ENCODE measurements at places on chromosomes 12 and 14.

- peak; percentile 64 for DNase-seq
- H3K4me1 ChIP-seq, result peaks cover 7% of the 10 kb centered on the region
- no peak overlapping the region for H3K4me3 ChIP-seq
- H3K27ac ChIP-seq, result no peak overlapping the region
- H3K27me3 ChIP-seq, result no peaks in the 10 kb centered on the region
Observed at GRCh38 chr14:53509276-53510244, 356.4 kb upstream of the DDHD1 start.

- no peak overlapping the region for H3K4me3 ChIP-seq
- H3K4me1 ChIP-seq, result no peaks in the 10 kb centered on the region
- no peak overlapping the region for H3K27ac ChIP-seq
- no peaks in the 10 kb centered on the region for H3K36me3 ChIP-seq
Observed at GRCh38 chr14:87483271-87484260, 509.4 kb downstream of the GALC start.

- no peaks in the 10 kb centered on the region for H3K4me1 ChIP-seq
- no peak overlapping the region for H3K27ac ChIP-seq
- no peak for DNase-seq
- no peaks in the 10 kb centered on the region for H3K27me3 ChIP-seq
- no peak overlapping the region for H3K4me3 ChIP-seq
Observed at GRCh38 chr12:106042037-106042436, 96.7 kb downstream of the NUAK1 start.

DNA sequence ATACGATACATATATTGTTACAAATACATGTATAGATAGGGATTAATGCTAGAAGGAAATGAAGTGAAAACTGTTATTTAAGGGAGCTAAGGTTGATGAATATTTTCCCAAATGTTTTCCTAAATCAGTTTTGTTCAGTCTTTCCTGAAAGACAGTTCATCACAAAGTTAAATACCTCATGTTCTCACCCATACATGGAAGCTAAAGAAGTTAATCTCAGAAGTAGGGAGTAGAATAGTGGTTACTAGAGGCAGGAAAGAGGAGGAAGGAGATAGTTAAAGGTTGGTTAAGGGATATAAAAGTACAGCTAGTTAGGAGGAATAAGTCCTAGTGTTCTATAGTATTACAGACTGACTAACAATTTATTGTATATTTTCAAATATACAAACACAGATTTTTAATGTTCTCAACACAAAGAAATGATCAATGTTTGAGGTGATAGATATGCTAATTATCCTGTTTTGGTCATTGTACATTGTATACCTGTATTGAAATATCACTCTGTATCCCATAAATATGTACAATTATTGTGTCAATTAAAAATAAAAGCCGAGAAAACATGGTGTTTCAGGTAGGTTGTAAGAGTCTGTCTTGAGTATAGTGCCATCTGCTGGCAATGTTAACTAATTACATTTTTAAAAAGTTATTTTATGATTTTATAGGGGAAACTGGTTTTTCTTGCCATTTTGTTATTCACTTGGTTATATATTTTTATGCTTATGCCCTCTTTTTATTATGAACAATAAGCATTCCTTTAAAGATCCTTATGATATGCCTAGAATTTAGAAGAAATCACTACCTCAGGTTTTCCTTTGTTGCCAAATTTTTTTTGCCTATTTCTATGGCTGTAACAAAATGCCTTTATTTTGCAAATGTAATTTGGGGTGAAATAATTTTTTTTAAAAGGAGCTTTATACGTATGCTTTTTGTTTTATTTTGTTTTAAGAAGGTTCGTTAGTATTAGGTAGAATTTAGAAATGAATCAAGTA lies 26.9 kb downstream of the ZDHHC17 start:
- no peaks in the 10 kb centered on the region for H3K27me3 ChIP-seq
- no peak overlapping the region for H3K27ac ChIP-seq
- peaks cover 4% of the 10 kb centered on the region for H3K4me1 ChIP-seq

DNA sequence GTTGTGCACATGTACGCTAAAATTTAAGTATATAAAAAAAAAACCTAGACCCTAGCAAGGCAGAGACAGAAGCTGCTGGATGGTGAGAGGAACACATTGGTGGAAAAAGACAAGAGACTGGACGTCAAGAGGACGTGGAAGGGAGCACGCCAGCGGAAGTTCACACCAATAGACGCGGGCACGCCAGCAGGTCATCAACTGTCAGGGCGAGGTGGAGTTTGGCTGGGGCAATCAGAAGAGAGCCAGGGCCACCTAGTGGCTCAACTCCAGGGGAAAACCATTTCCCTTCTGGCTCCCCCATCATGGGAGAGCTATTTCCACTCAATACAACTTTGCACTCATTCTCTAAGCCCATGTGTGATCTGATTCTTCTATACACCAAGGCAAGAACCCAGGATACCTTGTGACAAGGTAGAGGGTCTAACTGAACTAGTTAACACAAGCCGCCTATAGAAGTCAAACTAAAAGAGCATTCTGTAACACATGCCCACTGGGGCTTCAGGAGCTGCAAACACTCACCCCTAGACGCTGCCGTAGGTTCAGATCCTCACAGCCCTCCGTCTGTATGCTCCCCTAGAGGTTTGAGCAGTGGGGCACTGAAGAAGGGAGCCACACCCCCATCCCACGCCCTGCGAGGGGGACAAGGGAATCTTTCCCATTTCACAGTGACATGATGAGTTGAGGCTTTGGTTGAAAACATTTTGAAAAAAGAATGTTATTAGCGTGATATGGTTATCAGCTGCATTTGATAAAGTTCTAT lies 702.7 kb downstream of the TMTC2 start:
- no peak overlapping the region for H3K4me3 ChIP-seq
- no peaks in the 10 kb centered on the region for H3K27me3 ChIP-seq
- no peaks in the 10 kb centered on the region for H3K4me1 ChIP-seq
- no peak overlapping the region for H3K27ac ChIP-seq
- DNase-seq, result no peak

- no peak overlapping the region for H3K4me3 ChIP-seq
- no peak overlapping the region for H3K27ac ChIP-seq
- no peak for DNase-seq
- H3K4me1 ChIP-seq, result no peaks in the 10 kb centered on the region
Observed at GRCh38 chr12:107429006-107429705, 256.4 kb upstream of the PWP1 start.

GRCh38 chr12:132719141-132719953 lies 8.7 kb downstream of the PGAM5 start:
- H3K4me1 ChIP-seq, result no peaks in the 10 kb centered on the region
- H3K27me3 ChIP-seq, result no peaks in the 10 kb centered on the region
- DNase-seq, result no peak
- H3K36me3 ChIP-seq, result no peaks in the 10 kb centered on the region

- peaks cover 2% of the 10 kb centered on the region for H3K27me3 ChIP-seq
- no peaks in the 10 kb centered on the region for H3K4me1 ChIP-seq
- DNase-seq, result no peak
- H3K27ac ChIP-seq, result no peak overlapping the region
- no peaks in the 10 kb centered on the region for H3K36me3 ChIP-seq
Observed at GRCh38 chr12:42186793-42187192, 42.1 kb upstream of the GXYLT1 start.

DNA sequence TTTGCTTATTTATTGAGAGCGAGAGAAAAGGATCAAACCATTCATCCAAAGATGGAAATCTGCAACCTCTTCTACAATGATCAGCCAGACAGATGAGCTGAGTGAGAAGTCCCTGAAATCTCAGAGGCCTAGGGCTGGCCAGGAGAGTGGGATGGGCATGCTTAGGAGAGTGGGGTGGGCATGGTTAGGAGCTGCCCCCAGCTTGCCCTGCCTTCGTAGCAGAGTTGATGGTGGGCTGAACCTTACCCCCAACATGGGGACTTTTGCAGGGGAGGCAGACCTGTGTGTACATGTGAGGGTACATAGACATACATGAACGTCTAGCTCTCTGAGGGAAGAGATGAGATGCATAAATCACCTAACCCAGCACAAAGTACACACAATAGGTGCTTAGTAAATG lies 95.7 kb upstream of the ESRRB start:
- no peaks in the 10 kb centered on the region for H3K27me3 ChIP-seq
- H3K27ac ChIP-seq, result no peak overlapping the region
- no peaks in the 10 kb centered on the region for H3K36me3 ChIP-seq
- DNase-seq, result no peak

GRCh38 chr12:52437508-52437907 lies 3.3 kb upstream of the KRT75 start:
- no peaks in the 10 kb centered on the region for H3K4me1 ChIP-seq
- H3K27ac ChIP-seq, result no peak overlapping the region
- no peaks in the 10 kb centered on the region for H3K27me3 ChIP-seq
- no peaks in the 10 kb centered on the region for H3K36me3 ChIP-seq

- H3K27ac ChIP-seq, result no peak overlapping the region
- DNase-seq, result no peak
- H3K36me3 ChIP-seq, result no peaks in the 10 kb centered on the region
- no peaks in the 10 kb centered on the region for H3K27me3 ChIP-seq
Observed at GRCh38 chr12:69500631-69501030, 30.4 kb downstream of the FRS2 start.

- H3K27me3 ChIP-seq, result no peaks in the 10 kb centered on the region
- H3K36me3 ChIP-seq, result no peaks in the 10 kb centered on the region
- H3K4me3 ChIP-seq, result no peak overlapping the region
- no peak overlapping the region for H3K27ac ChIP-seq
Observed at GRCh38 chr14:51478175-51478621, 173.5 kb upstream of the FRMD6 start.

DNA sequence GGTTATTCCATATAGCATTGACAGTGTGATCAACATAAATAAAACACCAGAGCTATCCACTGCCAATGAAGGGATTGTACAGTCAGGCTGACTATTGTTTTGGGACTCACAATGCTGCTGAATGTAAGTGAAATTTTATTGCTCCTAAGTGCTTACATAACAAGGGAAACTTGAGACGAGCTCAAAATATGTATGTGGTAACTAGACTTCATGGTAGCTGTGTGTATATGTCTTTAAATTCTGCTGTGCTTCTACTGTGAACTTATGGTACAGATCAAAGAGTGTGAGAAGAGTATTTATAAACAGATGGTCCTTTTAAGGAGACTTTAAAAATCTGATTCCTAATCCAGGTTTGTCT lies 6.9 kb downstream of the FLRT2 start:
- H3K4me1 ChIP-seq, result peaks cover 2% of the 10 kb centered on the region
- DNase-seq, result no peak
- H3K4me3 ChIP-seq, result no peak overlapping the region
- no peaks in the 10 kb centered on the region for H3K36me3 ChIP-seq
- H3K27me3 ChIP-seq, result no peaks in the 10 kb centered on the region

DNA sequence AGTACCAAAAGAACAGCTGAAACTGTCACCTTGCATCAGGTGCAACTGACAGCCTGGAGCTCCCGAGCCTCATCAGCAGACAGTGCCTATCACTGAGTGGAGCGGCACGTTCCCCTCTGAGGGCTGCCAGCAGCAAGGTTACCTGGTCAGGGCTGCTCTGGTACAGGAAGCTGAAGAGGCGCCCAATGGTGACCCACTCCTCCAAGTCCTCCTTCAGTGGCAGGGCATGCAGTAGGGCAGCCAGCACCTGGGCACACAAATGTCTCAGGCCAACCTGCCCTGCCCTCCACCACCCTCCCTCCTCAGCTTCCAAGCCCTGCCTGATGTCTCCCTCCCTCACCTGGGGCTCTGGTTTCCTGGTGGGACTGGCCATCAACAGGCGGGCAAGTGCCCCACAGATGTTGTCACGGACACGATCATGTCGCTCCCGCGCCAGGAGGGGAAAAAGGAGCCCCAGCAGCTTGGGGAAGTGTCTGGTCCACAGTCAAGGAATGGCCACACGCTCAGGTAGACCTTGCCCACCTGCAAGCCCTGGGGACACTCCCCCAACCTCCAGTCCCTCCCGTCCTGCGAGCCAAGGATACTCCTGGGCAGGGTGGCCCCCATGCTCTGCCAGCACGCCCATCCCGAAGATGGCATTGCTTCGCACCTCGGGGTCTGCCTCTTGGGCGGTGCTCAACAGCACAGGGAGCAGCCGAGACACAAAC lies 7.1 kb downstream of the IPO4 start:
- no peaks in the 10 kb centered on the region for H3K27me3 ChIP-seq
- H3K4me3 ChIP-seq, result no peak overlapping the region
- no peaks in the 10 kb centered on the region for H3K4me1 ChIP-seq

GRCh38 chr12:116266631-116267349 lies 10.7 kb downstream of the MED13L start:
- H3K4me1 ChIP-seq, result peaks cover 11% of the 10 kb centered on the region
- H3K27me3 ChIP-seq, result no peaks in the 10 kb centered on the region
- H3K4me3 ChIP-seq, result no peak overlapping the region
- no peak for DNase-seq
- H3K36me3 ChIP-seq, result no peaks in the 10 kb centered on the region
- H3K27ac ChIP-seq, result no peak overlapping the region

Data from ovary (tissue), 10 donors.